CD4-positive, alpha-beta memory T cell (primary cell): ENCODE measurements at places on chromosomes 6 and 20.

GRCh38 chr20:19886661-19887288 lies 128.7 kb downstream of the RIN2 start:
- no peak overlapping the region for H3K4me3 ChIP-seq
- no peaks in the 10 kb centered on the region for H3K36me3 ChIP-seq
- DNase-seq = no peak

DNA sequence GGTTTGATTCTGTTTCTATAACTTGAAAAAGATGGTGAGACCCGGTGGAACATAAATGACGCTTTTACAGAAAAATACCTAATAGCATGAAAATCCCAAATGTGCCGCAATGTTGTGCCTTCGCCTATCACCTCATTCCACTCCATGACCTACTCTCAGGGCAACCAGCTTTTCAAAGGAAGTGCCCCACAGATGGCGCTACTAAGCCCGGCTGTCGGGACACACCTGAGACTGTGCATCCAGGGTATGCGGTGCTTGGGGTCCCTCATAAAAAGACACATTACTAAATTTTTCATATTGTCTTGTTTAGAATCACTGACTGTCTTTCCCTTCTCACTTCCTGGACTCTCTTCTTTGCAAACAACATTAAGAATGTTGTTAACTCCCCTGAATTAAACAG lies 145.5 kb upstream of the RPS6KA2 start:
- H3K27me3 ChIP-seq = no peaks in the 10 kb centered on the region
- no peak for DNase-seq
- no peaks in the 10 kb centered on the region for H3K36me3 ChIP-seq
- H3K27ac ChIP-seq = no peak overlapping the region
- peaks cover 5% of the 10 kb centered on the region for H3K4me1 ChIP-seq
- H3K4me3 ChIP-seq = no peak overlapping the region

DNA sequence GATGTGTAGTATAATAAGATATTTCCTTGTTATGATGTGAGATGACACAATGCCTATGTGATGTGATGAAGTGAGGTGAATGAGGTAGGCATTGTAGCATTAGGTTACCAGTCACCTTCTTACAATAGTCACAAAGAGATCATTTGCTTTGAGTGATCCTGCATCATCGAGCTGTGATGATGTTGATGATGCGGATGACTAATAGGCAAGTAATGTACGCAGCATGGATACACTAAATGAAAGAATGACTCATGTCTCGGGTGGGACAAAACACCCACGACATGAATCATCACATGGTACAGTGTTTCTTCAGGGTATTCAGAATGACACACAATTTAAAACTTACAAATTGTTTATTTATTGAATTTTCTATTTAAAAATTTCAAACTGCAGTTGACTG lies 806.3 kb upstream of the GJE1 start:
- H3K4me3 ChIP-seq = no peak overlapping the region
- no peak overlapping the region for H3K27ac ChIP-seq
- H3K36me3 ChIP-seq = no peaks in the 10 kb centered on the region

DNA sequence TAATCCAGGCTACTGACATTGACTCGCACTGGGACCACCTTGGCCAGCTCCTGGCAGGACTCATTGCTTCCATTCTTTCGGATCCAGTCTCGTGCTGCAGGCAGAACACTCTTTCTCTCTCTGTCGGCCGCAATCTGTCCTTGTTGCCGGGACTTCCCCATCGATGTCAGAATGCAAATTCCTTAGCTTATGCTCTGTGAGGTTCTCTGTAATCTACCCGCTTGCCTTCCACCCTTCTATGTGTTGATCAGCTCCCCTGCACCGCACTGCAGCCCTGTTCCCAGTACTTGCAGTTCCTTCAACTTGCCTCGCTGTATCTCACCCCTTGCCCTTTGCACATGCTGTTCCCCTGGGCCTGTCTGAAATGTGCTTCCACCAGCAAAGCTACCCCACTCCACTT lies 182.0 kb downstream of the PHACTR1 start:
- no peaks in the 10 kb centered on the region for H3K36me3 ChIP-seq
- H3K27ac ChIP-seq = no peak overlapping the region
- H3K4me1 ChIP-seq = no peaks in the 10 kb centered on the region
- H3K4me3 ChIP-seq = no peak overlapping the region
